ENCODE measurements at places on chromosomes 5 and 9. TPM values are rescaled to one million over a fixed set of nuclear protein-coding genes. Genes with fewer than 3 reads are reported as not detected.

DNA sequence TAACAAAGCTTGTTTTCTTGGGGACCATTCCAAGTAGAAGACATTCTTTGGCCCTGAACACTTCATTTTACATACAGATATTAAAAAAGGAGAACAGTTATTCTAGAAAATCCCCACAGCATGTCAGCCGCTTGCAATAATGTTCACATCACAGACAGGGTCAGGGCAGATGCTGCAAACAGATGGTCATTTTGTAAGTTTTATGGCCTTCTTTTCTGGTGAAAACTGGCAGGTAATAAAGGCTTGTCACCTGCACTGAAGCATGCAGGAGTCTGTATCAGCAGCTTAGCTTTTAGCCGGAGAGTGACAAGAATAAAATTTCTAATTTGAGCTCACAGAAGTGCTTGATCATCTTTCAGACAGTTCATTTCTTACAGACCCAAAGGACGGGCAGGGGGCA, 220.9 kb upstream of the DAP start:
- no peak for DNase-seq

The SOWAHA gene
- total RNA-seq, result 0.88 TPM

- DNase-seq, result no peak
Observed at GRCh38 chr9:112605518-112605917, 112.4 kb downstream of the INIP start.

The KLF9 gene
- total RNA-seq, result 0.87 TPM

GRCh38 chr9:84731696-84732095, 62.2 kb downstream of the NTRK2 start:
- no peak for DNase-seq

- DNase-seq, result no peak
Observed at GRCh38 chr5:131749138-131749537, 47.7 kb downstream of the FNIP1 start.

DNA sequence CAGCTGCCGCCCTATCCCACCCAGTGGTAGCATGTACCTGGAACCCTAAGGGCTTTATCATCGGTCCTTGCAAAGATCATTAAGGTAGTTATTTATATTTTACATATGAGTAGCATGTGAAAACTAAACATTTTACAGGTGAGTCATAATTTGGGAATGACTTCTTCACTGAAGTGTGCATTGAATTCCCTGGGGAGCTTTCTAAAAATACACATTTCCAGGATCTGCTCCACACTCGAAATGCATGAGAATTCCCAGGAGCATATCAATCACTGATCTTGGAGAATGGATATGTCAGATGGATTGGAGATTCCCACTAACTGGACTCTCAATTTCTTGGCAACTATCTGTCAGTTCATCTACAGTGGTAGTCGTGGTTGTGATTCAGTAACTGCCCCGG, 717.5 kb downstream of the IRX1 start:
- DNase-seq, result no peak

GRCh38 chr5:60604771-60605170, 95.2 kb downstream of the DEPDC1B start:
- no peak for DNase-seq

The LMX1B gene
- total RNA-seq, result not detected

GRCh38 chr5:167886196-167886595, 405.2 kb upstream of the WWC1 start:
- no peak for DNase-seq

DNA sequence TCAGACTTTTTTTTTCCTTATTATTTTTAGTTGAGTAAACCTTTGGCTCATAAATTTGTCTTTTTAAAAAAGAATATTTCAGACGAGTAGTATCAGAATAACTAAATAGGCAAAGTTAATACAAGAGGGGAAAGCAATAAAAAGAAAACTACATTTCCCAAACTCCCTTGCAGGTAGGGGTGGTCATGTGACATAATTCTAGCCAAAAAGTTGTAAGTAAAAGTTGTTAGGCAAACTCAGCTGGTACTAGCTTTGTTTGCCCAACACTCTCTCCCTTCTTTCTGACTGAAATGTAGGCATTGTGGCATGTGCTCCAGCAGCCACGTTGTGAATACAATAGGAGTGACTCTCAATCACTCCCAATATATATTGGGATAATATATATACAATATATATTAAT, 20.9 kb downstream of the GIN1 start:
- DNase-seq, result no peak

GRCh38 chr5:96736937-96737336, 70.8 kb downstream of the ERAP1 start:
- no peak for DNase-seq

The CDX1 gene
- total RNA-seq, result not detected

The ABLIM3 gene
- total RNA-seq, result 70.9 TPM

DNA sequence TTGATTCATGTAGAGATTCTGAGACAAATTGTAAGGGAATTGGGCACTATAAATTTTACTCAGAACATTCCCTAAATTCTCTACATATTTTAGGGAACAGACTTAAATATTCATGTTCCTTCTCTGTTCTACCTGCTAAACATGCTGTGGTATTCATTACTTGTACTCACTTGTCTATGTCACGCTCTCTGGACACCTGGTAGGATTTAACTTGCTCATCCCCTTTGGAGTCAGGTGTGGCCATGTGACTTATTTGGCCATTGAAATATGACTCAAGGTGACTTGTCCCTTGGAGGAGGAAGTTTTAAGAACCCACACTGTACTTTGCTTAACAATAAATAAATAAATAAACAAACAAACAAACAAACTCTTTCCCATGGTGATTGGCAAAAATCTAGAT, 2258.8 kb upstream of the WWC1 start:
- DNase-seq, result no peak

- no peak for DNase-seq
Observed at GRCh38 chr9:92857236-92857635, 20.6 kb downstream of the ZNF484 start.

GRCh38 chr5:135154961-135155360, 120.9 kb upstream of the PITX1 start:
- DNase-seq, result no peak

GRCh38 chr5:96993760-96994159, 57.9 kb downstream of the LNPEP start:
- DNase-seq, result no peak

DNA sequence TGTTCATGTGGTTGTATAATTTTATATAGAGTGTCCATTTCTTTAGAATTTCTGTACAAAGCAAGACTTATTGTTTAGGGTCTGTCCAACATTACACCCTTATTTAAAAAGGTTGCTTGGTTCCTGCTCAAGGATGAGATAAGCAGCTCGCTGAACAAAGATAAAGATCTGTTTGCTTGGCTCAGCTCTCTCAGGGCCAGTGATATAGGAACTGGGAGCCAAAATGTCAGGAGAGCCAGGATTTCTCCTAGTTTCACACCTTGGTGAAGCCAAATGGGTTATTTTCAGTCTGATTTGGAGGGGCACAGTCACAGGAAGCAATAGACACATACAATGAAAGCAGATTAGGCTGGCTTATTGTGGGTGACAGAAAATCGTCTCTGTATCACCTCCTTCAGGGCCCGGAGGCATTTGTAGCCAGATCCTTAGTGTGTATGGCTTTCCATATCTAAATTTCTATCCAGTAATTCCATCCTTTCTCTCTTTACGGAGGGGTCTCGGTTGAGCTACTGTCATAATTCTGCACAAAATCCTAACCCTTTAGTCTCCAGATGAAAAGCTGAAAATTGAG, 396.4 kb downstream of the TMEM232 start:
- DNase-seq, result no peak

Measured in Calu3 (cell line).